ENCODE measurements at places on chromosomes 5 and 9.

GRCh38 chr5:22514231-22514630, 338.9 kb downstream of the CDH12 start:
- no peak for DNase-seq

- DNase-seq = peak; percentile 24
Observed at GRCh38 chr9:35406183-35406959, 83.5 kb upstream of the RUSC2 start.

DNA sequence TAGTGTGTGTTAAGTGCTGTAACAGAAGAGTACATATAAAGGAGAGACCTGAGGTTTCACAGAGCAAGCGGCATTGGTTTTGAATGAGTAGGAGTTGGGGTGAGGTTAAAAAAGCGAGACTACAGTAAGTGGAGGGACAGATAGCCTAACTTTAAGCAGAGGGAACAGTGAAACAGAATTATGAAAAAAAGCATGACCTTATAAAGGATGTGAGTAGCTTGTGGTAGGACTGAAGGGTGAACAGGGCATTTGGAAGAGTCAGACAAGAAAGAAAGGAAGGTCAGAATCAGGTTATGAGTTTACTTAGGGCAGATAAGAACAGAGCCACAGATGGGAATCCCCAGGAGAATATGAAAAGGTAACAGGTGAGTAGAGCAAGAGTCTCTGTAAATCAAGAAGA, 22.5 kb downstream of the MSANTD3 start:
- DNase-seq = no peak

DNA sequence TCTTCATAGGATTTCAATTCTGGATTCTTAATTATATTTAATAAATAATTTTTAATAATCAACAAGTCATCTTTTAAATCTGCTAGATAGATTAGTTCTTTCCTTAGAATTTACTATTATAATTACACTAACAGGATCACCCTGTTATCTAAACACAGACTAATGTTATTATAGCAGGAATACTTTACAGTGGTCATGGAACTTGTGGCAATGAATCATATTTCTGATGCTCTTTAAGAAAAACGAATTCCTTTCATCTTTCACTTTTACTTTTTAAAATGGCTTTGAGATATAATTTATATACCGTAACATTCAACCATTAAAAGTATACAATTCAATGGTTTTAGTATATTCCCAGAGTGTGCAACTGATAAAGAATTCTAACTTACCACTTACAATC, 29.7 kb upstream of the CDK5RAP2 start:
- no peak for DNase-seq

GRCh38 chr5:160478163-160478562, 56.5 kb downstream of the PTTG1 start:
- DNase-seq = no peak

All from nucleus accumbens (tissue), 56 donors.